ENCODE measurements at places on chromosomes 6 and 20. TPM values are rescaled to one million over a fixed set of nuclear protein-coding genes. Genes with fewer than 3 reads are reported as not detected.

DNA sequence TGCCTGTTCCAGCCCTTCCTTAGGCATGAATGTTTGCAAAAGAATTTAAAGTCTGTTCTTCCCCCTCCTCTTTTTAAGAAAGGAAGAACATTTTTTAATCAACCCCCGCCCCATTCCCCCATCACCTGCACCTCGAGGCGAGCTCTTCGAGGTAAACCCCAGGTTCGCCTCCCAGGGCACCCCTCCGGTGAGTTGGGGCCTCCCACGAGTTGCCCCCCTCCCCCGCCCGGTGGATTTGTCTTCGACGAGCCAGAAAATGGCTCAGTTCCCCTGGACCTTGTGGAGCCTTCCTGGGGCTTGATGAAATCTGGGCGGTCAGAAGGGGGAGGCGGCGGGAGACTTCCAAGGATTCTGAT lies 256 bp upstream of the OVOL2 start:
- DNase-seq = no peak

DNA sequence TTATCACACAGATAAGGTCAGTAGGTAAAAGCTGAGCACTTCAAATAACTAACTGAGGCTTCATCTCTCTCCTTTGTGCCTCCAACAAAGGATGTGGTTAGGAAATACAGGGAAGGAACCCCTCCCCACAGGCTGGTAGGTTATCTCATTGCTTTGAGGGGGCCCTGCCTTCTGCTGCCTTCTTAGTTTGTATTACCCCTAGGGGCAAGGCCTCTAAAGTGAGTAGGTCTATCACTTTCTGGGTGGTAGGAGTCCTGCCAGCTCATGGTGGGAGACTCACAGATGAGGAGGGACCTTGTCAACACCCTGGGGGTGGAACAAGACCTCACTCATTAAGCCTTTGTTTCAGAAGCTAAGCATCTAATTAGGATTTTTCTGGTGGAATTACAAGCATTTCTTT lies 34.6 kb downstream of the EDN1 start:
- DNase-seq = no peak

DNA sequence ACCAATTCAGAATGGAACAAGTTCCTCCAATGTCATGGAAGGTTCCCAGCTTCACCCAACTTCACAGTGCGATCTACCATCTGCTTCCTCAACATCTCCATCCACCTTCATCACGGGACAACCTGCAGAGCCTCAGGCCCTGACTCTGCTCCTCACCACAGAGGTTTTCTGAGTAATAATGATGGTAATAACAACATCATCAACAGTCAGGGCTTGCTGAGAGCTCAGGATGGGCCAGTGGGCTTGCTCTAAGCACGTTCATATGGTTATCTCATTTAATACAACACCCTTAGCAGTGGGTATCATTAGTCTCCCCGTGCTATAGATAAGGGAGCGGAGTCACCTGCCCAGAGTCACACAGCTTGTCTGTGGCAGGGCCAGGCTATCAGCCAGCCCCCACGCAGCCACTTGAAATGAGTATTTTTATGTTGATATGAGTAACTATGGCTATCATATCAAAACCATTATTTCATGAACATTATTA lies 38.6 kb downstream of the PREX1 start:
- DNase-seq = no peak

Gene SLC35D3
- total RNA-seq = not detected

GRCh38 chr6:153131037-153131981 lies at the start of gene RGS17:
Gene RGS17, minus strand, starts transcription at chr6:153131282. Its CDS starts 87,264 bp downstream, at chr6:153044018.
- DNase-seq = no peak

Gene PPP1R3G
- not detected for total RNA-seq

All from CD8-positive, alpha-beta T cell (primary cell).